ENCODE measurements at places on chromosomes 2 and 18.
A peak's percentile ranks its signal among the peaks of the same experiment; 100 is the strongest.

- DNase-seq = no peak
Measured at GRCh38 chr2:159131267-159131913, 155.1 kb downstream of the WDSUB1 start.

GRCh38 chr2:180364719-180365118 is 357.6 kb upstream of the CWC22 start:
- no peak for DNase-seq

DNA sequence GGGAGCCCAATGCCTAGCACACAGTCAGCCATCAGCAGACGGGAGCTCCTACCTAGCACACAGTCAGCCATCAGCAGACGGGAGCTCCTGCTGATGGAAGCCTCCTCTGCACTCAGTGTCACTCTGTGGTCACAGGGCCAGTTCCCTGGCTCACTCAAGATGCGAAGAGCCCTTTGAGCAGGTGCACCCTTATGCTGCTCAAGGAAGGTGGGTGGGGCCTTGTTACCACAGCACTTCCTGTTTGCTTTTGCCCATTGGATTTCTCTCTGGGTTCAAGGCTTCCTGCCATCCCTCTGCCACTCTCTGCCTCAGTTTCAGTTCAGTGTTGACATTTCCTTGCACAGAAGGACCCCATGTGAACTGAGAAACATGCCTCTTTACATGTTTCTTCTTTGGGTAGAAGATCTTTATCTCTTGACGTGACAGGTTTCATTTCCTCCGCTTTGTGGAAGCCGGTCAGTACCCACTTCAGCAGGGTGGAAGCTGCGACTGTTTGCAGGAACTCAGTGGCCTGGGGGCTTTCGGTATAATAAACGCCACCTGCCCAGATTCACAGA is 11.6 kb downstream of the TRIB2 start:
- DNase-seq = peak; percentile 71

GRCh38 chr2:196846295-196846694 is 37.1 kb upstream of the C2orf66 start:
- no peak for DNase-seq

All from stimulated activated naive CD8-positive, alpha-beta T cell treated with anti-CD3 and anti-CD28 coated beads, Interleukin-15, amount 100 ng/mL, for 72 hours (primary cell).